LoVo (cell line): ENCODE measurements at places on chromosomes 6 and 20.

DNA sequence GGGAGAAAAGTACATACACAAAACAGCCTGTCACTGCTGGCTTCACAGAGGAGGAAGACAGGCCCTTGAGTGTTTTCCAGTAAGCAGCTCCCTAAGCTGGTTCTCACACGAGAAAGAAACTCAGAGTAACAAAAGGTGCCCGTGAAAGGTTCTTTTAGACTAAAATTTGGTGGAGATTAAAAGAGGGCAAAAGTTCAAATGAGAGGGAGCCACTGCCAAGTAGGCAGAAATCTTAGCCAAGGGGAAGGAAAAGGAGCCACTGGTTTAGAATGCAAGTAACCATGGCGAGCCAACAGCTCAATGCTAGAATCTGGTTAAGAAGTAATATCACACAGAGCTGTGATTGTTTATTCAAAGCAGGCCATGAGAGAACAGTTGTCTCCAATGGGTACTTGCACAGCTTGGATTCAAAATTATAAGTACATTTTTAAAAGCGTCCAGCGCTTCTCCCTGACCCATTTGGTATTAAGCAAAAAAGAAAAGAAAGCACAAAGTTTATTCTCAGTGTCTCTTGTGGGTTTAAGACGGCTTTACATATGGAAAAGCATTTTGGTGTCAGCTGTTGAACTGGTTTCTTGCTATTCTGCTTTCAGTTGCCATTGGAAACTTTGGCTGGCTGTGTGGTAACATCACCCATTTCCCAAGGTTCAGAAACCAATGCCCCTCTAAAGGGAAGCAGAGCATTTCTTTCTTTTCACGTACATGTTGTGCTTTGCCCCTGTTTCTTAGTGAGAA lies 648.5 kb downstream of the RNF144B start:
- no peak for DNase-seq

DNA sequence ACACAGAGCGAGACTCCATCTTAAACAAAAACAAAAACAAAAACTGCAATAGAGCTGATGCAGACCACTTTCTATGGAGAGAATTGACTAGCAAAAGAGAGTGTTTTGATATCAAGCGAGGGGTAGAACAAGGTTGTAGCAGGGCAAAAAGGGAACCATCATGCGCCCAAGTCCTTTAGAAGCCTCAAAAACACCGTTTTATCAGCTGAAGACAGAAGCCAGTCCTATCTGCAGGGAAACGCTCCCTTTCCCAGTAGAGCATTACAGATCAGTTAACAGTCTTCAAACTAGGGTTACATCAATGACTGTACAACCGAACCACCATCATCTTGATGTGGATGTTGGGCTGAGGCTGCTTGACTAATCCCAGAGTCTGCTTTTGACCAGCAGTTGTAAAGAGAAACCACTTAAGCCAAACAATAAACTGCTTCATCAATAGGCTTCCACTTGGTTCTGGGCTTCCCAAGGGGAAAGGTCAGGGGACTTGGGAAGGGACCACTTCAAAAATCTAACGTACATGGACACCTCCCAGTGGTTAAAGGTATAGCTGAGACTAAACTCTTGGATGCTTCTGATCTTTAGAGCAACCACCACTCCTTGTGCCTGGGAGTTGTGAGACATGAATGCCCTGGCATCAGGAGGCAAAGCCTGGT lies 59.6 kb upstream of the SPDEF start:
- DNase-seq, result no peak

- DNase-seq, result no peak
Observed at GRCh38 chr20:49853640-49854039, 41.0 kb downstream of the SLC9A8 start.

DNA sequence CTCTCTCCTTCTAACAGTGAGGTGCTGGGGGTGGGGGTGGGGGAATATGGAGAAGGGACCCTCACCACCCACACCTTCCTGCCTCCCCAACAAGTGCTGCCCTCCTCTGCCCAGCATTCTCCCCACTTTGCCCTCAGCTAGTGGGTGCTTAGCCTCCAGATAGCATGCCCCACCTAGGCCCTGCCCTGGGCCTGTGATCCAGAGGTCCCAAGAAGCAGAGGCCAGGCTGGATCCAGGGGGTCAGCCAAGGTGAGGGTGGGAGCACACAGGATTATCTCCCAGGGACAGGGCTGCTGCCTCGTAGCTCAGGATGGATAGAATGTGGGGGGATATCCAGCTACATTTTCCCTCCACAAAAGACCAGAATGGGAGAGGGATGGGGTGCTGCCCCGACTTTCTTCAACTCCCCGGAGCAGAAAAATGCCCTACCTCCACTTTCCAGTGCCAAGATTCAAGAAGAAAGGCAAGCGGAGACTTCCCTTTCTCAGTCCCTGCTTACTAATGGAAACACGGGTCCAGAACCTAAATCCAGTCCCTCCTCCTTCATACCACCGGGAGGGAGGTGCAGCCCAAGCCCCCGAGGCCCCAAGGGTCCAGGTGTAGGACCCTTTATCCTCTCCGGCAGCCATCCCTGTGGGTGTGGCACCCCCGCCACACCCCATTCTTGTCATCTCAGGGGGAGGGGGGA lies 987 bp downstream of the ADISSP start:
- DNase-seq, result no peak

DNA sequence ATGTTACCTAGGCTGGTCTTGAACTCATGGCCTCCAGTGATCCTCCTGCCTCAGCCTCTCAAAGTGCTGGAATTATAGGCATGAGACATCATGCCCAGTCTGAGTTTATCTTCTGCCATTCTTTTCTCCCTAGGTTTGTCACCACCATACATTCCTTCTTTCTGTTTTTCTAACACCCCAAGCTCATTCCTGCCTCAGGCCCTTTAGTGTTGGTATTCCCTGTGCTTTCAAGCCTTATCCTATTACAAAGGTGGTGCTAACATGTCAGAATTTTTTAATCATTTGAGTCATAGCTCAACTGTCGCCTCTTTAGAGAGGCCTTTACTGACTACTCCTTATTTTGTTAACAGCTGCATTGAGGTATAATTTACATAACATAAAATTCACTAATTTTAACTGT lies 221.1 kb upstream of the PRSS16 start:
- DNase-seq, result no peak

DNA sequence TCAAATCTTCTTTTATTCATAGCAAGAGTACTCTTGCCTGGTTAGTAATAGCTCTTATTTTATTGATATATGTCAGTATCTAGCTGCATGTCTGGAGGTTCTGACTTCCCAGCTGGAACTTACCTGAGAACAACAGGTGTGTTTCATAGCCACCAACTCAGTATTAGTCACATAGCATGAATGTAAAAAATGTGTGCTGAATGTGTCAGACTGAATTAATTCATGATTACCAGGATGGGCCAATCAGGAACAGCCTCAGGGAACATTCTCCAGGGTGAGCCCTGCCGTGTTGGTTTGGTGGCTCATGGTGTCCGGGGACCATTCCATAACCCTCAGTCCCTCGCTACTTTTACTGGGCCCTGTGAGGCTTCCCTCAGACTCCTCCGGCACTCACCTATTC lies 99.7 kb downstream of the TULP4 start:
- peak; percentile 35 for DNase-seq

DNA sequence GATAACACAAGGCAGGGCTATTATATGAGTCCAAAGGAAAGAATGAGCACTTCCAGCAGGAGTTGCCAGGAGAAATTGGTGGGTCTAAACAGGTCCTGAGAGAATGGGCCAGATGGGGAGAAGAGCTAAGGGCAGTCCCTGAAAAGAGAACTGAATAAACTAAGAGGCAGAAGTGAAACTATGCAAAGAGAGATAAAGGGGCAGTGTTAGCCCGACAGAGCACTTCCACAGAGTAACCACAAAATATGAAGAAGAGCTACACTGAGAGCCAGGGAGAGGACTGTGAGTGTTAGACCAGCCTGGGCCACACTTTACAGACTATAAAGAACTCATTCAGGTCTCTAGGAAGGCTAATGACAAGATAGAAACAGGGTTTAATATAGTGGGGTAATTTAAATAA lies 43.8 kb downstream of the RALGAPA2 start:
- DNase-seq, result no peak

- no peak for DNase-seq
Observed at GRCh38 chr6:137426007-137426689, 68.0 kb downstream of the OLIG3 start.

GRCh38 chr6:18555750-18556149 lies 168.6 kb downstream of the RNF144B start:
- no peak for DNase-seq

GRCh38 chr6:16338577-16339264 lies 100.3 kb downstream of the GMPR start:
- DNase-seq, result peak; percentile 43

GRCh38 chr6:161536224-161536630 lies 262.4 kb upstream of the AGPAT4 start:
- DNase-seq, result no peak

DNA sequence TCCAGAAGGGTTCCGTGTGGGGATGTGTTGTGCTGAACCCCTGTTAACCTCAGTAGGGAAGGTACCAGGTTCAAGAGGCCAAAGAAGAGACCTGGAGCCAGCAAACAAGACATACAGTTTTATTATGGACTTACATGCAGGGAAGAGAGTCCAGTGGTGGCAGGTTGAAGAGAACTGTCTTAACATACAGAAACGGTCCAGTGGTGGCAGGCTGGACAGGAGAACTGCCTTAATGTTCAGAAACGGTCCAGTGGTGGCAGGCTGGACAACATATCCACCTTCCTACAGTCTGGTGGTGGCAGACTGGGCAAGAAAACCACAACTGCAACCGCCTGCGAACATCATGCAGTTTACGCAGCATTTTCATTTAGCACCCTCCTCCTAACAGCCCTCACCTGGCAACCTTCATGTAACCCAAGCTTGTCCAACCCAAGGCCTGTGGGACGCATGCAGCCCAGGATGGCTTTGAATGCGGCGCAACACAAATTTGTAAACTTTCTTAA lies 75.9 kb downstream of the PHACTR3 start:
- DNase-seq, result no peak

- no peak for DNase-seq
Observed at GRCh38 chr6:159844737-159845645, 44.9 kb downstream of the PNLDC1 start.

- no peak for DNase-seq
Observed at GRCh38 chr6:143746202-143747119, 68.7 kb downstream of the PHACTR2 start.

DNA sequence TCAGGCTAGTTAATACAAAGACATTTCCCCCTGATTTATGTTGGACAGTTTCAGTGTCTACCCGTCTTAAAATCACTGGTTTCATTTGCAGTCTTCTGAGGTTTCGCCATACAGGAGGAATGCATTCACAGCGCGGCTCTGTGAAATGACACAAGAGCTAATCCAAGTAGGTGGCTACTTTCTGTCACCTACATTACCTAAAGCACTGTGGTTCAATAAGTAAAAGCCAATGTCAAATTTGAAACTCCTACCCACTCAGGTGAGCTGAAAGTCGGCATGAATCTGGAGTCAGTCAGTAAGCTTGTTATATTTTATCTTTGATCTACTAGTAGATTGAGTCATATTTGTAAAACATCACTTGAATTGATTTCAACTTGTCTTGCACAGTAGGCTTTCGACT lies 370.8 kb downstream of the LAMA2 start:
- DNase-seq, result peak; percentile 2

DNA sequence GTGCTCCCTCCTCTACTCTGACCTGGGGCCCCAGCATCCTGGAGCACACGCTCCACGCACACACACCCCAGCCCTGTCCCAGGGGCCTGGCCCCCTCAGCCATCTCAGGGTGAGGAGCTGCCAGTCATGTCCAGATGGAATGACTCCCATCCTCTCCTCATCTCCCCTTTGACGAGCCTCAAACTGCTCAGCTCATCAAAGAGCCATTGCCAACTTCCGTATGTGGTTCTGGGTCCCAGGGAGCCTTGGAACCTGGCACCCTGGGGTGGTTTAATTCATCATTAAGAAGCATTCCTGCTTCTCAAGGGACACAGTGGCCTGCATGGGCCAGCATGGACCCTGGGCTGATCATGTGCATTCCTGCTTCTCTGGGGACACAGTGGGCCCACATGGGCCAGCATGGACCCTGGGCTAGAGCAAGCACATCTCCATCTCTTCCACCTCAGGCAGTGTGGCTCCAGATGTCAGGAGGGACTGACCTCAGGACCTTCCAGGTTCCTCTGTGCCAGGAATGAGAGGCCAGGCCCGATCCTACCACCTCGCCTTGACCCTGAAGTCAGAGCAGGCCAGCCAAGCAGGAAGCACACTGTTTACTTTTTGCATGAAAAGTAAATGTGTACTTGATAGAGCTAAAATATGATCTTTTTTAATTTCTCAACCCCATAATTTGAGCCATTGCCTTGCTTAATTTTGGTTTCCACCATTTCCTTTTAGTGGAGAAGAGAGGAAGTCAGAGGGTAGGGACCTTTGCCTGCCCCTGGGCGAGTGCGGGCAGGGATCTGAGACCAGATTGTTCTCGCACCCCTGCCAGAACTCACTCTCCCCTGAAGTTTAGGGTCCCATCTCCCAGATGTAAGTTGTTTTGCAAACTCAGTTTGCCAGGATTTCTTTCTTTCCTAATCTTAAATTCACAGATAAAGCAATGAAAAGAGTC lies 26.1 kb downstream of the SPATA2 start:
- no peak for DNase-seq

DNA sequence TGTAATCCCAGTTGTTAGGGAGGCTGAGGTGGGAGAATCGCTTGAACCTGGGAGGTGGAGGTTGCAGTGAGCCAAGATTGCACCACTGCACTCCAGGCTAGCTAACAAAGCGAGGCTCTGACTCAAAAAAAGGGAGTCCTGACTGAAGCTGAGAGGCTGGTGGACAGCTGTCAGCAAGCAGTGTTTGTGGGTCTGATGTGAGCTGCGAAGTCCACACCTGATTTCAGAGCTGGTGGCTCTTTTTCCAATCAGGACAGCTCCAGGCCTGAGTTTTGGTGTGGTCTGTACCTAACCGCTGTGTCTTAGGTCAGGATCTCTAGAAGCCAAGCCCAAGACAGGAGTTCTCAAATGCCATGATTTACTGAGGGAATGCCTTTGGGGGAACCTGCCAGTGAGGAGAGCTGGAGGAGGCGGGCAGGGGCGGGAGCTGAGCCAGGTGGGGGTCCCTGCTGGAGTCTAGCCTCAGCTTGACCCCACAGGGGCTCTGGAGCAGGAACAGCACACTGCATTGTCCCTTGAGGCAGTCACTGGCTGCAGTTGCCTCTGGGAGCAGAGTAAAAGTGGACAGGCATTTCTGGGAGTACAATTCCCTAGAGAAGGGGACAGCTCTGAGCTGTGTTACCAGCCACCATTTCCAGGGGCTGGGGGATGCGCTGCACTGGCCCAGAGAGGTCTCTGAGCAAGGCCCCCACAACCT lies 5.0 kb downstream of the GFRA4 start:
- DNase-seq, result no peak
